ENCODE measurements at places on chromosomes 4 and X.

DNA sequence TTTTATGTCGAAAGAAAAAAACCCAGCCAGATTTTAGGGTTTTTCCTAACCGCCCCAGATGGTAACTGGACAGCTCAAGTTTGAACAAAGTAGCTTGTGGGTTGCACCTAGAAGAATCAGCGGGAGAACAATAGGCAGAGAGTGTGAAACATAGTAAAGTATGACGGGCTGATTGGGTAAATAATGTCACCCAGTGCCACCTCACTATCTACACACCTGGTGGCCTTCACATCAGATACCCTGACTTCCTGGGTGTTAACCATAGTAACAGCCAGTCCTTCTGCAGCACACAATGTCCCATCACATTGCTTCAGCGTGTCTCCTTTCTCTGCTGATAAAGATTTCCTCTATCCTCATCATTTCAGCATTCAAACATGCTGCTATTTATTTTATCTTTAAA, 159.1 kb upstream of the HS3ST1 start:
- DNase-seq: no peak

GRCh38 chr4:56728512-56728911, 47.4 kb upstream of the HOPX start:
- DNase-seq: peak; percentile 85

DNA sequence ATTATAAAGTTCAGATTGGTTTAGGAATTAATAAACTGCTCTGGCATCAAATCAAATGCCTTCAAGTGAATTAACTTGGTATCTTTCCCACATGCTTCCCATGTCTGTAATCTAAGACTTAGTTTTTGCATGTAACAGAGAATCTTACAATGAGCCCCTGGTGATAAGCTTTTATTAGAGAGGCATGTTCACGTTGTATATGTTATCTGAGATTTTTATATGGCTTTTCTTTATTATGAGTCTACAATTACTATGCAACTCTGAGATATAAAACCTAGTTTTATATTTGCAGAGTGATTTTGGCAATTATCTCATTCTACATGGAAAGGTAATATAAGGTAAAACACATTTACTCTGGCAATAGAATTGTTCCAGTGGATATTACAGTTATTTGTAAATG, 1578.4 kb upstream of the IGFBP7 start:
- no peak for DNase-seq

GRCh38 chr4:83558680-83559079, 22.8 kb downstream of the GPAT3 start:
- DNase-seq: peak; percentile 32

DNA sequence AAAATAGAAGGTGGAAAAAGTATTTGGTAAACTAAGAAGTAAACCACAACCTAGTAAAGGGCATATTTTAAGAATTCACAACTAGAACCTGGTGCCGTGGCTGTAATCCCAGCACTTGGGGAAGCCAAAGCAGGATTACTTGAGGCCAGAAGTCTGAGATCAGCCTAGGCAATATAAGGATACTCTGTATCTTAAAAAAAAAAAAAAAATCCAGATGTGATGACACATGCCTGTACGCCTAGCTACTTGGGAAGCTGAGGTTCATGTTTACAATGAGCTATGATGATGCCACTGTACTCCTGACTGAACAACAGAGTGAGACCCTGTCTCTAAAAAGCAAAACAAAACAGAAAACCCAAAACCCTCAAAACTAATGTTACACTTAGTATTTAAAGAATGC, 294.9 kb upstream of the ZCCHC13 start:
- peak; percentile 9 for DNase-seq

DNA sequence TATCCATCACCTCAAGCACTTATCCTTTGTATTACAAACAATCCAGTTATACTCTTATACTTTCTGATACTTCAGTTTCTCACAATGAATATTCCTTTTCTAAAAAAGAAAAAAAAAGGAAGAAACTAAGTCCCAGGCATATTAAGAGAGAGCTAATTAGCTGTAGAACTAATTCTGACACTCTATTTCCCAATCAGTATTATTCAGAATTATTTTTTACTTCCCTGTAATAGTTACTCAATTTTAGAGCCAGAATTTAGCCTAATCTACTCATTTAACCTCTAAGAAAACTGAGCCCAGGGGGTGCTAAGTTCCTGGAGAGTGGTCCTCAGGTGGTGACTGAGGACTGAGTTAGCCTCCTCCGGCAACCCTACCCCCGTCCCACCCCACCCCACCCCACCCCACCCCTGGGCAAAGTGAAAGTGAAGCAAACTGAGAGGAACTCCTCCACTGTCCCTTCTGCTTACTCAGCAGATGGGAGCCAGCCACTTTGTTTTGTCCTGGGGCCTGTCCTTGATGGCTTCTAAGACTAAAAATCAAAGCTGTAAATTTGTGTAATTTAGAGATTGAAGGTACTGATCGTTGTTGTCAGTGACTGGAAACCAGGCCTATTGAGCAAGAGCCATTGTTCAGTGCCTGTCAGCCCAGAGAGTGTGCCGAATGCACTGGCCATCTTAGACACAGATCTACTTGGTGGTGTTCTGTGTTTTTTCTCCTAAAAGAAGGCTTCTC, 162.1 kb downstream of the CBR4 start:
- DNase-seq: no peak

GRCh38 chr4:32337403-32337802, 1617.2 kb downstream of the PCDH7 start:
- no peak for DNase-seq

- DNase-seq: no peak
Measured at GRCh38 chr4:100790836-100791615, 273.2 kb upstream of the EMCN start.

DNA sequence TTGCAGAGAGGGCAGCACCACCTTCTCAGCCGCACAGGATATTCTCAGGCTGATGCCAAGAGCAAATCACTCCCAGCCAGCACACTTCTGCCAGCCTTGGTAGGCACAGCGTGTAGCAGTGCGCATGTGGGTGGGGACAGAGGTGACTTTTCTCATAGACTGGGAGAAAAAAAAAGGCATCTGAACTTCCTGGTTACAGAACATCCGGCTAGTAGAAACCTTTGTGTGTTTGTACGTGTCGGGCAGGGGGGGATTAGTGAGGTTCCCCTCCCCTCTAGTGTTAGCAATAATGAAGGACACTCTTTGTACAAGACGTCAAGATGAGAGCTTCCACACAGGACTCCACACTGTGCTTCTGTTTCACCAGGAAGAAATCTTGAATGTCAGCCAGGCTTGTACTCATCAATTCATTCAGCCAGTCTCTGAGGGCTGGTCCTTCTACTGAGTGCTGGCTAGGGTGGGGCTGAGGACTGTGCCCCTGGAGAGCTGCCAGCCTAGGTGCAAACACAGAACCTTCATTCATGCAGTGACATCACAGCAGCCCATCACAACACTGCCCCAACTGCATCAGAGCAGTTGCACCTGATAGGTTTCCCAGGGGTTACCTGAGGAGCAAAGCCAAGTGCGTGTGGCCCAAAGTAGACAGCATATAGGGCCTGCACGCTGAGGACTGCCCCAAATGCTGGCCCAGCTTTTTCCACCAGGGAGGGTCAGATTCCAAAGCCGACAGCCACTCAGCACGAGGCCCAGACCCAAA, 34.7 kb downstream of the SLC25A5 start:
- DNase-seq: peak; percentile 61

GRCh38 chr4:71564775-71565174, 219.1 kb downstream of the GC start:
- no peak for DNase-seq

GRCh38 chr4:147596377-147596776, 20.8 kb upstream of the TMEM184C start:
- no peak for DNase-seq

GRCh38 chrX:154374313-154375155, at the start of gene FLNA:
TSS of gene FLNA (minus strand) at chrX:154374634. CDS start at chrX:154371245, 3,389 bp downstream.
- DNase-seq: peak; percentile 73

Data from fibroblast of skin of abdomen (primary cell).